ENCODE measurements at places on chromosomes 2 and 18.

- no peak for DNase-seq
Observed at GRCh38 chr2:136086253-136087016, 31.5 kb downstream of the CXCR4 start.

GRCh38 chr18:5030636-5031035, 166.4 kb downstream of the AKAIN1 start:
- DNase-seq: no peak

GRCh38 chr2:133589456-133589855, 21.2 kb upstream of the NCKAP5 start:
- no peak for DNase-seq

- DNase-seq: no peak
Observed at GRCh38 chr2:29991086-29991485, 69.7 kb upstream of the ALK start.

GRCh38 chr18:44602845-44603244, 77.8 kb upstream of the SETBP1 start:
- peak; percentile 14 for DNase-seq

DNA sequence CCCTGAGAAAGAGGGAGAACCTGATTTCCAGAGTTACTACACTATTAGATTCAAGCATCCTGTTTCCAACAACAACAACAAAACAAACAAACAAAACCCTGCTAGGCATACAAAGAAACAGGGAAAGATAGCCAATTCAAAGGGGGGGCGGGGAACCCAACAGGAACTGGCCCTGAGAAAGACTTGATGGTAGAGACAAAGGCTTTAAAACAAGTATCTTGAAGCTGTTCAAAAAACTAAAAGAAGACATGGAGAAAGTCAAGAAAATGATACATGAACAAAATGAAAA, 147.1 kb downstream of the THADA start:
- DNase-seq: no peak

DNA sequence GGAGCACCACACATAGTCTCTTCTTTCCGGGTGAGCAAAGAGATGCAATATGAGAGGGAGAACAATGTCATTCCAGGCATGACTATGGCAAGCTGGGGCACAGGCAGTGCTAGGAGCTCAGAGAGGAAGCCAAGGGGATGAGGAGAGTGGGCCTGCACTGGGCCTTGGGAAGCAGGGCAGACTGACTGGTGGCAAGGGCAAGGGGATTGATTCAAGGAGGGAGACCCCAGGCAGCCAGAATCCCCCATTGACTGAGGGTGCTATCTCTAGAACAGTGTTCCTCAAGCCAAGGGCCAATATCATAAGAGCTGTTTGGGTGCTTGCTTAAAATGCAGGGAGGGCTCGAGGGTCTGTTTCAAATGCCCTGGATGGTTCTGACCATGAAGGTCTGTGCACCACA, 36.1 kb downstream of the MARCO start:
- no peak for DNase-seq

DNA sequence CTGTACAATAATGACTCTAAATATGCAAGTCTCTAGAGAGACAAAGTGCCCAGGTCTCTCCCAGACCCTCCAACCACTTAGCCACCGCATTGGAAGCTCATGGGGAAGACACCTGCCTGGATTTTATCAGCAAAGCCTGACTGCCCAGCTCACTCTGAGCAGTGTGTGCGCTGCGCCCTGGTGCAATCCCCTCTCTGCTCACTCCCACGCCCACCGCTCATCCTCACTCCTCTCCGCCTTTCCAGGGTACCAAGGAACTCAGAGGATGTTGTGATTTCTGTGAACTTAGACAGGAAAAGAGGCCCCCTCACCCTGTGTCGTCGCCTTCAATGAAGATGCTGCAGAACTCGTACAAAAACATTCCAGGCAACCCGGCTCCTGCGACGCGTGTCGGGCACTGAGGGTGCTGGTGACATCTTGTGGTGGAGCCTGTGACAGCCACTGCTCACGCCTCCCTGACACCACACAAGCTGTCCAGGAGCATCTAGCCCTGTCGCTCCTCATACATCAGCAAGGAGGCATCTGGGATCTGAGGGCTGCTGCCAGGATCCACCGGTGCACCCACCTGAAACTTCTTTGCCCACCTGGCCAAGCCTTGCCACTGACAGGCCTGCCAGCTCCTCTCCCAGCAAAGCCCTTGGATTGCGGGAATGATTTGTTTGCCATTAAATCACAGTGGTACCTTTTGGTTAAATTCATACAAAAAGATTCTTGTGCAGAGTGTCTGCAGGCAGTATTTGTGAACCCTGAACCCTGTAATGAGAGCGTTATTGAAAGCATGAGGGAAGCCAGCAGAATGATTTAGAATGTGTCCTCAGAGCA, 220.4 kb downstream of the ZNF516 start:
- DNase-seq: no peak

DNA sequence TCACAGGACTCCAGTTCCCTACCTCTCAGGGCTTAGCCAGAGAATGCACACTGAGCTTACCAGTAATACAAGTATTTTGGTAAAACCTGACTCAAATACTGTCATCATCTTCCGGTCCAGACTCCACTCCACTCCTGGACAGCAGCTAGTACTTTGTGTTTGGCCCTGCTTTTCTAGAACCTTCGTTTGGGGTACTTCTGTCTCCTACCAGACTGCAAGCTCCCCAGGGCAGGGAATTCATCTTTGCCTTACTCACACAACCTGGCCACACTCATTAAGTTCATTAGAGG, 108.9 kb upstream of the CDC42EP3 start:
- peak; percentile 39 for DNase-seq

DNA sequence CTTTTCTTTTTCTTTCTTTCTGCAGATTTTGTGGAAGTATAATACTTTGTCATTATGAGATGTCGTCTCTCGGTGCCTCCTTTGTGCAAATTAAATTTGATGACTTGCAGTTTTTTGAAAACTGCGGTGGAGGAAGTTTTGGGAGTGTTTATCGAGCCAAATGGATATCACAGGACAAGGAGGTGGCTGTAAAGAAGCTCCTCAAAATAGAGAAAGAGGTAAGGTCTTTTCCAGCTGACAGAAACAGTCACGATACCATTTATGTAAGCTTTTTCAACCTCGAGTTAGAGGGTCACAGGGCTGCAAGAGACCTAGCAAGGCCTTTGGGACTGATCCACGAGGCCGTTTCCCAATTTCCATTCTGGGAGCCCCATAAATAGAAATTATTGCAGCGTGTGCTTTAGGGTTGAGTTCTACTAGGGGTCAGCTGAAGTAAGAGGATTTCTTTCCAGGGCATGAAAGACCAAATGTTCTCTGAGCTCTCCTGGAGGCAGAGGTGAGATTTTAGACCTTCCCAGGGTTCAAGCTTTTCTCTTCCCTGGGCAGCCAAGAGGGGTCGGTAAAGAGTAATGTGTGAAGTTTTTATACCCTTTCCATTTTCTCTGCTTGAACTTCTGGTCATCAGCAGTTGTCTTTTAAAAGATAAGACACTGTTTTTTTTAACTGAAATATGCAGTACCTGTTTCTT, 15.5 kb downstream of the MAP3K20 start:
- no peak for DNase-seq

- DNase-seq: no peak
Observed at GRCh38 chr2:42856891-42857632, 64.7 kb upstream of the HAAO start.

DNA sequence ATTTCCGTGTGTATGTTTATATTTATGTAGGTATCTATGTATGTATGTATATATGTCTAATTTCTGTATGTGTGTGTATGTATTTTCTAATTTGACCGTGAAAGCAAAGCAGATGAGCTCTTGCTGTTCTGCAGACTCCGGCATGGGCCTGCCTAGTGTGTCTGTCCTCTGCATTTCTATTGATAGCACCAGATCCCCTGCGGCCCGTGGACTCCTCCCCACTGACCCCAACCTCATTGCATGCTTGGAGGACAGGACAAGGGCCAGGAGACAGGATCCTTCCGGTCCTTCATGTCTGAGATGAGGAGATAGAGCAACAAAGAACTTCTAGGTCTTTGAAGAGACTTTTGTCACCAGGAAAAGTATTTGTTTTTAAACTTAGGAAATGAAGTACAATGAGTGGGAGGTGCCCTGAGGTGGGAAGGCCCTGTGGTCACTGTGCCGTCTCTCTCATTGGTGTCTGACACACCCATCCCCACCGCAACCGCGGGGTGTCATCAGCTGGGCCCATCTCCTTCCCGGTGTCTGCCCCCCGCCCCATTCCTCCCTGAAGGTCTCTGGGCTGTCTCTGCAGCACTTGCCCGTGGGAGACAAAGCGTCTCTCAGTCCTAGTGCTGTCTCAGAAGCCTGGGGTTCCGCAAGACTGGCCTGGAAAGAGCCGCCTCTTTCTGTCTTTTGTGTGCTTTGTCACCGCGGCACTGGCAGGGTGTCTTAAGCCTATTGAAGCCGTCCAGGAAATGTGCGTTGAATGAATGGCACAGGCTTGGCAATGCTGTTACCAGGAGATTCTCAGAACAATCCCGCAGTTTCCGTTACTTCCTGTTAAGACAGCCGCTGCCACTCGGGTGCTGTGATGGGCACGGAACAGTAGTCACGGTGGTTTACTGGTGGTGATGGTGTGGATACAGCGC, 216.4 kb downstream of the AGAP1 start:
- DNase-seq: no peak

DNA sequence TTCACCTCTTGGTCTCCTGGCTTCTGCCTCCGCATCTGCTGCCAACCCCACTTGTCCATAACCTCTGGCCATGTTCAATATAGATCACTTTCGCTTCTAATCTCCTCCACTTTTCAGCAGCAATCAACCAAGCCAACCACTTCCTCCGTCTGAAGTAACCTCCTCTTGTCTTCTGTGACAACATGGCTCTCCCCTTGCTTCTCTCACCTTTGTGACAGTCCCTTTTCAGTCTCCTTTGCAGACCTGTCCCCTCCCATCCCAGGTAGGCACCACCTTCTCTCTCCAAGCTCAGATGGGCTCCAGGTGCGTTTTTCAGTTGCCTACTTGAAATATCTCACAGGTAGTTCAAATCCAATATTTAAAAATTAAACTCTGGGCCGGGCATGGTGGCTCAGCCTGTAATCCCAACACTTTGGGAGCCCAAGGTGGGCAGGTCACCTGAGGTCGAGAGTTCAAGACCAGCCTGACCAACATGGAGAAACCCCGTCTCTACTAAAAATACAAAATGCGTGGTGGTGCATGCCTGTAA, 4.7 kb upstream of the PSD4 start:
- no peak for DNase-seq

DNA sequence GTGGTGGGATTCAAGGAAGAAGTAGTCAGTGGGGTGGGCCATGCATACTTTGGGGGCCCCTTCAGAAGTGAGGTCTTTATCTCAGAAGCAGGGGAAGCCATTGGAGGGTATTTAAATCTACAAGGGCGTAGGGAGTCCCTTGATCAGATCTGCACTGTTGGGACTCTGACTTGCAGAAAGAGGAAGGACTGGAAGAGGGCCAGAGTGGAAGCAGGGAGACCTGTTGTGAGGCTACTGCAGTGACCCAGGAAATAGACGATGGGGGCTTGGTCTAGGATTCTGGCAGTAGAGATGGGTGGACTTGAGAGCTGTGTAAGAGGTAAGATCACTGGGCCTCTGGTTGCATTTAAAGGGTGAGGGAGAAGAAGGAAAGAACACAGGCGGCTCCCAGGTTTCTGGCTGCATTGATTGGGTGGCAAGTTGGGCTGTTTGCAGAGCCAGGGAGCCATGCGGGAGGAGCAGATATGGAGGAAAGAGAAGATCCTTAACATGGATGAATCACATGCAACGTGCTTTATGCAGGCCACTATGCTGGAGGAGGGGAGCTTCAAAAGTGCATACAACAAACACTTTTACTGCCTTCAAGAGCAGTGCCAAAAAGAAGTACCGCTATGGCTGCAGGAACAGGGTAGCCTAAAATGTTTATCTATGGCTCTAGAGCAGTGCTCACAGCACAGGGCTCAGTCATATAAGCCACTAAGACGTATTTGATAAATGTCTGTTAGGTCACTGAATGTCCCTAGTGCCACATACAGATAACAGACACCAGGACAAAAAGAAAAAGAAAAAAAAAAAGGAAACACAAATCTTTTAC, 2.3 kb downstream of the SFXN5 start:
- DNase-seq: no peak

GRCh38 chr18:49487711-49488310, 777 bp upstream of the C18orf32 start:
- DNase-seq: no peak

DNA sequence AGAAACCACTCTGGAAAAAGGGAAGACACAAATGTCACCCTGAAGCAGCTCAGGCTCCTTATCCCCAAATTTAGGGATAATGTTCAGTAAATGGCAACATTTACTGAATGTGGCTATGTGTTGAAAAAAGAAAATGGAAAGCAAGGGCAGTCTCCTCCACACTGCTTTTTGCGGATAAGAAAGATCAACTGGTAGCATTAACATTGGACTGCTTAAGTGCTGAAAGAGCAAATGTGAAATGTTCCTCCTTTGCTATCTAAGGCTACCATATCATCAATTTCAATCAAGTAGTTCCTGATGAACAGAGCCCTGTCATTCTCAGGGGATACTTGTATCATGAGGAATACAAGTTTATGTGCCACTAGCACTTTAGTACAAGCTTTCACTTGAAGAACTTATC, 12.5 kb downstream of the FBXO11 start:
- DNase-seq: no peak

GRCh38 chr2:193382583-193382982, 1187.8 kb upstream of the TMEFF2 start:
- DNase-seq: no peak

- no peak for DNase-seq
Observed at GRCh38 chr2:85646166-85646565, 21.8 kb downstream of the SFTPB start.

GRCh38 chr2:15638720-15639119, 47.1 kb downstream of the DDX1 start:
- peak; percentile 56 for DNase-seq

DNA sequence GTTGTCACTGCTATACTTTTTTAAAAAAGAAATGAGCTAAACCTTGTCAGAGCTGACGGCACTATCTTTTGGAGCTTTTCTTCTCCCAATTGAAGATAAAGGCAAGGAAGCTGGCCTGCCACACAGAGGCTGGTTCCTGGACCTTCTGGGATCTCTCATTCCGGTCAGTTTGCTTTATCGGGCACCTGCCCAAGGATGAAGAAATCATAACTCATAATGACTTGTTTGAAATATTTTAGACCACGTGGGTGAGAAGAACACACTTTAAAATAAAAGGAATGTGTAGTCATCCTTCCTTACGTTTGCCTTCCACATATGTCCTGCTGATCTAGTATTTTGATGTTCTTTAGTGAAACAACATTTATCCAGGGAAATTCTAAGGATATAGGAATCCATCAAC, 535.7 kb downstream of the DCC start:
- no peak for DNase-seq

GRCh38 chr2:32825291-32825712, 121.5 kb upstream of the LTBP1 start:
- peak; percentile 39 for DNase-seq

DNA sequence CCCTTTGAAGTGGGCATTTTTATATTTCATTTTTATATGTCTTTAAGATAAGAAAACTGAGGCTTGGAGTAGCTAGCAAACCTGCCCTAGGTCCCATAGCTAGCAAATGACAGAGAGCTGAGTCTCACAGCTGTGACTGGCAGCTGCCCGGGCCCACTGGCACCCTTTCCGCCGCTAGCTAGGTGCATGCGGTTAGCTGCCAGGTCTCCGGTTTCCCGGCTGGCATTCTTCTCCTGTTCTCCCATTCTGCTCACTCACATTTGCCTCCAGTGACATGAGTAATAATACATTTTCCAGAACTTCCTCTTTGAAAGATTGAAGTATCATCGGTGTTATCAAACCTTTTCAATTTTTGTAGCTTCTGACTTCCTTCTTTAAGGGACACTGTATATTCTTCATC, 38.7 kb downstream of the MTCL1 start:
- DNase-seq: no peak
